ENCODE measurements at places on chromosomes 11 and 22.

DNA sequence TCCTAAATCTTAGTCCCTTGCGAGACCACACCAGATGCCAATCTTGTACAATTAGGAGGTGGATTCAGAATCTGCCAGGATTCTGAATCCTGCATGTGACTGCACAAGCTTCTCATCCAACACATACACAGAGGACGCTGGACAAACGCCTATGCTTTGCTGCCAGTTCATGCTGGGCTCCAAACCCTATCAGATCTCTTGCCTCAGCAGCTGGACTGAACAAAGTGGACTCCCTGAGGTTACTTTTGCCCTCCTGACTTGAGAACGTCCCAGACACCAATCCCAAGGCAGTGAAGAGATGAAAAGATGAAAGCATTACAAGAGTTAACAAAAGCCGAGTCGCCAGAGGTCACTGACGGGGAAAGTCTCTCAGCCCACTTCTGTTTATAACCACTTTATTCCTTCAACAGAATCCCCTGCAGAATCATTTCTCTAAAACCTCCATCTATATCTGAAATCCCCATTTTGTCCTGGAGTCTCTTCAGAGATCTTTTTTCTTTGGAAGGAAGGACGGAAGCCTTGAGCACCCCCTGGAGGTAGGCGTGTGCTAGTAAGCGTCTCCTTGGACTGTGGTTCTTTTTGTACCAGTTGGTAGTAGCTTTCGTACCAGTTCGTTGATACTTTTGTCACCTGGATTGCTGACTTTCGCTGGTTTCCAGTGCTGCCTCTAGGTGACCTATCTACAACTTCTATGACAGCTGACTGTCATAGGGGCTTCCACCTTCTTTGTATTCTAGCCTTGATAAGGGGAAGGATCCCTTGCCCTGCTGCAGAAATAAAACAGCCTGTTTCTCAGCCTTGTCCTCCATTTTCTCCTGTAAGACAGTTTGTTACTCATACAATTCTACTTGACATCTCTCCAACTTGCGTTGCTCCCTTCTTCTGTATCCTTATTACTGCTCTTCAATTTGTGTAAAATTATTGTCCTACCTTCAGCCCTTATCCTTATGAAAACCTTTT is 26.1 kb upstream of the EED start:
- DNase-seq = peak; percentile 27

DNA sequence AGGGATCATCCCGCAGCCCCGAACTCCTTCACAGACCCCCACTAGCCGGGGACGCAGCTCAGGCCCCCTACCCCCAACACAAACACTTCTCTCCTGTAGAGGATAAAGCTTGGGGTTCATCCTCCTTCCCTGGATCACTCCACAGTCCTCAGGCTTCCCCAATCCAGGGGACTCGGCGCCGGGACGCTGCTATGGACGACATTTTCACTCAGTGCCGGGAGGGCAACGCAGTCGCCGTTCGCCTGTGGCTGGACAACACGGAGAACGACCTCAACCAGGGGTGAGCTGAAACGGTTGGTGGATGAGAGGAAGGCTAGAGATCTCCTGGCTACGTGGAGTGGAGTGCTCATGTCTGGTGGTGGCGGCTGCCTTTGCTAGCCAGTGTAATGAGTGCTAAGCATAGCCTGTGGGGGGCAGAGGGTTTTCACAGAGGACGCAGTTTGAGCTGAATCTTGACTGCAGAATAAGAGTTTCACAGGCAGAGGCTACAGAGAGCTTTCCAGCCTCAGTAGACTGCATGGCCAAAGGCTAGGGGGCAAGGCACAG is 580 bp downstream of the ILK start:
- DNase-seq = peak; percentile 26

- DNase-seq = no peak
Measured at GRCh38 chr11:71145988-71146824, 106.2 kb downstream of the SHANK2 start.

- no peak for DNase-seq
Measured at GRCh38 chr11:44839458-44840084, 111.1 kb downstream of the TP53I11 start.

GRCh38 chr11:3121416-3121815 is 43.7 kb downstream of the OSBPL5 start:
- no peak for DNase-seq

DNA sequence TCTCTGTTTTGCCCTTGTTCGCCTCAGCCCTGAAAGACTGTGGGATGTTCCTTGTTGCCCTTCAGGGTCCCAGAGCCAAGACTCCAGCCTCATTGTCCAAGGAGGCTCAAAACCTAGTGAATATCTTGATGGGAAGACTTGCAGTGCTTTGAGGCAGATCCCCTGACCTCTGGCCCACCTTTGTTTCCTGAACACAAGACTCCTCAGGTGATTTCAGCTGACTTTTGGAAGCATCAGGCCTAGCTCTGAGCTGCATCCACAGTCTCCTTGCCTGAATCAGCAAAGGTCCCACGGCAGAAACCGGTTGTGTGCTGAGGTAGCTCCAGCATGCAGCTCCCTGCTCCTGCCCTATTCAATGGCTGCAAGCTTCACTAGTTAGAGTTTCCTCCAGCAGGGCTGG is 159.3 kb upstream of the B3GAT1 start:
- no peak for DNase-seq

- peak; percentile 24 for DNase-seq
Measured at GRCh38 chr11:124799348-124800225, 619 bp downstream of the MSANTD2 start.

- no peak for DNase-seq
Measured at GRCh38 chr11:101741479-101742175, 157.8 kb upstream of the TRPC6 start.

- DNase-seq = no peak
Measured at GRCh38 chr11:67349036-67349435, 4.3 kb downstream of the POLD4 start.

DNA sequence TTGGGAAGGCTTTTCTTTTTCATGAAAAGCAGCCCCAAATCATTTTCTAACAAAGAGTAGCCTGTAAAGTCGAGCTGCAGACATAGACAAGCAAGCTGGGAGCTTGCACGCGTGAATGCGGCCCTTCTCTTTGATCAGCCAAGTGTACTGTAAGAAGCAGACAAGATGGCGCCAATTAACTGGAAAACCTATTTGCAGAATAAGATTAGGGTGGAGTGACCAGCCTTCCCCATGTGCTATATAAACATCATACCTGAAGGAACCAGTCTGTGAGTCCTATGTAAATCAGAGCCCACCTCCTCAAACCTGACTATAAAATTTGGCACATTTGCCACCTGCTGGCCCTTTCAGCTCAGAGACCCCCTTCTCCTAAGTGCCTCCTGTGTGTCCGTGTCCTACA is 982.7 kb downstream of the OPCML start:
- DNase-seq = no peak

GRCh38 chr11:134733646-134734045 is 321.6 kb upstream of the B3GAT1 start:
- no peak for DNase-seq

- DNase-seq = no peak
Measured at GRCh38 chr11:119855066-119855465, 126.1 kb upstream of the NECTIN1 start.

- DNase-seq = no peak
Measured at GRCh38 chr11:65506290-65506771, 7.5 kb downstream of the MALAT1 start.

GRCh38 chr22:42528591-42529307 is 9.2 kb upstream of the RRP7A start:
- no peak for DNase-seq

DNA sequence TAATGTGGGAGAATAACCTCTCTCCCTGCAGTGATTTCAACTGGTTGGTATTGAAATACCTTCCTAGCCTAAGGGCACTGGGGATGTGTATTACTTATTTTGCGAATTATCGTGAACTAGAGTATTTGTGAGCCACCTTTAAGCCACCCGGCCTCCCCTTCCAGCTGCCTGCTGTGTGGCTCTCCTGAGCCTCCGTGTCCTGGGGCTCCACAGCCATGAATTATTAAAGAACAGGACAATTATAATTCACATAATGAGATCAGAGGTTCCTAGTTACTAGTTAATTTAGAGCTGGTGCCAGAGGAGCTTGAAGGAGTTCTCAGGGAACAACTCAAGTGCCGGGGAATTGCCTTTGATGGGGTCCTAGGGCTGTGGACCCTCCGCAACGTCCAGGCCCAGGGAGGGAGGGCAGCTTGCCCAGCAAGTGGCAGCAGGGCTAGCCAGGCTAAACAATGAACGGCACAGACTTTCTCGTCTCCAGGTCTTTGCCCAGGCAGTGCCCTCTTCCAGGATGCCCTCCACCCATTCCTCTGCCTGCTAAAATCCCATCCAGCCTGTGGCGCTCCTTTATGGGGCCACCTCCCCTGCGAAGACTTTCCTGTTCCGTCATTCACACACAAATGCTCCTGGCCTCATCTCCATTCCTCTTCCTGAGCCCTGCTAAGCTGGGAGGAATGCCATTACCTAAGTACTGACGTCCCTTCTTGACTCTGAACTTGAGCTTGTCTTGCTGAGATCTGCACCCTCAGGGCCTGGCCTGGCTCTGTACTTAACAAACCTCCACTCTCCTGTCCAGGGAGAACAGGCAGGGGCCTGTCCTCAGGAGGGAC is 91.5 kb downstream of the RTL6 start:
- DNase-seq = no peak

- no peak for DNase-seq
Measured at GRCh38 chr11:35102267-35102666, 36.7 kb upstream of the CD44 start.

DNA sequence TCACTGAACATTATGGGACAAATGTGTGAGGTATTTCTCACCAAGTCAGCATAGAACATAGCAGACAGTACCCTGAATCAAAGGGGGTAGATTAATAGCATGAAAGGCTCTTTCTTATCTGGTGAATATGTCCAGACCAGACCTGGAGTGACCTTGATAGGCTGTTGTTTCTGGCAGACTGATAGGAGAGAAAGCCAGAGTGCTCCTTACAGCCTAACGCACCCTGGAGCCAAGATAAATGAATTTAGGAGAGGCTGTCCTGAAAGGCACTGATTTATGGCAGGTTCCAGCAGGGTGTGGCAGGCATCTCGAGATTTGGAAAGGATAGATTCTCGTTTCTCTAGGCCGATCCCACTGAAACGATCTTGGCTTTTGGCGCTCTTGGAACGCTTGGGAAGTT is 204.6 kb downstream of the DBX1 start:
- DNase-seq = no peak

DNA sequence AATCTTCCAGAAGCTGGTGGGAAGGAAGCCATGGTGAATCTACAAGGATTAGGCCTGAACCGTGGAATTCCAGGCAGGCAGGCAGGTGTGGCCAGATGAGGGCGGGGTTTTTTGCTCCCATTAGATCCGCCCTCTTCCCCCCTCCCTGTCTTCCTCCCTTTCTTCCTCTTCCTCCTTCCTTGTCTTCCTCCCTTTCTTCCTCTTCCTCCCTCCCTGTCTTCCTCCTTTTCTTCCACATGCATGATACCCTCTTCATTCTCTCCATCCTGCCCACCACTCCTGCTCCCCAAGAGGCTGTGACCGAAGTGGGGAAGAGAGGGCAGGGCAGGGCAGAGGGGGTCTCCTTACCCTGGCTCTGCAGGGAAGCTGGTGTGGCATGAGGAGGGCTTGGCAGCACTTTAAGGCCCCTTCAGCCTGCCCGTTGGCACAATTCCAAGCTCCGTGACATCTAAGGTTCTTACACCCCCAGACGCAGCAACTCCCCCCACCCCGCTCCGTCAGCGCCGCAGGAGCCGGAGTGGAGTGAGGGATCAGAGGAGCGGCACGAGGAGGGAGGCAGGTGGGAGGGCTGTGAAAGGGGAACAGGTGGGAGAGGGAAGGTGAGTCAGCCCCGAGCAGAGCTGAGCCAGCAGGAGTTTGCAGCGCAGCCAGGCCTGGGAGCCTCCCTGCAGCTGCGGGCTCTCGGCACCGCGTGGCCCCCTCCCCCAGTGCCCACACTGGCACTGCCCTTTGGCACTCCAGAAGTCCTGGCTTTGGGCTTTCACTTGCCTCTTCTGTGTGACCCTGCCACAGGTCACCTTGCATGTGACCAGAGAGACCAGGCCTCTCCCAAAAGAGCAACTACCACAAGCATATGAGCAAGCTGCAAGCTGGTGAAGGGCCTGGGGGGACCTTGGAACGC is 32.1 kb downstream of the KCNJ4 start:
- no peak for DNase-seq

DNA sequence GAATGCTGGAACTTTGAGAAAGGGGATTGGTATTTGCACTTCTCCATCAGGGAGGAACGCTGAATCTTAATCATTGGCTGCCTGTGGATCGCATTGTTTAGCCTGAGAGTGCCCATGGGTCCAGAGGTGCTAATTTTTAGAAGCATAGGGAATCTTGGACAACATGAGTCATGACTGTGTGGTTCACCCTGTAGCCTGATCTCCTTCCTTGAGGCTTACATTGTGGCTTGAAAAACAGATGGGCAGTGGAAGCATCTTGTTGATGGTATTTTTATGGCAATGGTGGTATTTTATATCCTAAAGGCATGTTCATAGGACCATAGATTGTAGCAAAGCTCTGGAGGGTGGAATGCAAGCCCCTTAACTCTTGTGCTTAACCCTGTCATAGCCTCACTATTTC is 99.2 kb upstream of the DBX1 start:
- no peak for DNase-seq

GRCh38 chr22:22820626-22821025 is 67.0 kb upstream of the IGLL5 start:
- DNase-seq = no peak

- no peak for DNase-seq
Measured at GRCh38 chr22:46828323-46828900, 66.0 kb downstream of the TBC1D22A start.

DNA sequence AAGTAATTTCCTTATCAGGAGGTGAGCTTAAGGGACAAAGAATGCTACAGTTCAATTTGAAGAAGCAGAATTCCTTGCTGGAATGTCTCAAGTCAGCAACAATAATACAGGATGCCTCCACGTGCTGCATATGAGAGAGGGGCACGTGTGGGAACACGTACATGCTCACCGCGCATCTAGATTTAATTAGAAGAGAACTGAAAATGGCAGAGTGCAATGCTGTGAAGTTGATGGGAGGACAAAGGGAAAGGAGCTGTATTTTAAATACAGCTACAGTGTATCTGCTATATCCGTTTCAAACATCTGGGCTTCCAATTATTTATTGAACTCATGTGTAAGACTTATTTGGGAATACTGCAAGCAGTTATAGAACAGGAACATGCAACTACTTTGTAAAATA is 328.7 kb downstream of the SOX6 start:
- DNase-seq = no peak

DNA sequence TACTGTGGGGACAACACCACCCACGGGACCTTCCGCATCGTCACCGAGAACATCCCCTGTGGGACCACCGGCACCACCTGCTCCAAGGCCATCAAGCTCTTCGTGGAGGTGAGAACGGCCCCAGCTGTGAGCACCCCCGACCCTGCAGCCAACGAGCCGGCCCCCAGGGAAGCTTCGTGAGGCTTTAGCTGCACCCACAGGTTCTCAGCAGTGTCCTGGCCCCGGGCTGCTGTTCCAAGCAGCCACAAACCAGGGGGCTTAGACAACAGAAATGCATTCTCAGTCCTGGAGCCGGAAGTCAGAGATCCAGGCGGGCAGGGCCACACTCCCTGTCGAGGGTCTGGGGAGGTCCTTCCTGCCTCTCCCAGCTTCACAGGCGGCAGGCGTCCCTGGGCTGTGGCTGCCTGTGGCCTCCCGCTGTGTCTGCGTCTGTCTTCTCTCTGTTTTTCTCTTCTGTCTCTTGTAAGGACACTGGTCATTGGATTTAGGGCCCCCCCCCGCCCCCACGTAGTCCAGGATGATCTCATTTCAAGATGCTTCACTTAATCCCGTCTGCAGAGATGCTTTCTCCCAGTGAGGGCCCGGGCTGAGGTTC is 12.5 kb downstream of the MUC5B start:
- DNase-seq = no peak

- DNase-seq = no peak
Measured at GRCh38 chr11:86261328-86261727, 16.8 kb downstream of the EED start.

GRCh38 chr11:118047749-118048148 is 29.1 kb upstream of the TMPRSS4 start:
- no peak for DNase-seq
